ENCODE measurements at places on chromosomes 12 and 14. TPM values are rescaled to one million over a fixed set of nuclear protein-coding genes. Genes with fewer than 3 reads are reported as not detected.
A peak's percentile ranks its signal among the peaks of the same experiment; 100 is the strongest.

- no peak for DNase-seq
These were observed 5.2 kb upstream of the ACADS start for GRCh38 chr12:120720234-120720986.

The ART4 gene
- total RNA-seq, result 91.9 TPM

DNA sequence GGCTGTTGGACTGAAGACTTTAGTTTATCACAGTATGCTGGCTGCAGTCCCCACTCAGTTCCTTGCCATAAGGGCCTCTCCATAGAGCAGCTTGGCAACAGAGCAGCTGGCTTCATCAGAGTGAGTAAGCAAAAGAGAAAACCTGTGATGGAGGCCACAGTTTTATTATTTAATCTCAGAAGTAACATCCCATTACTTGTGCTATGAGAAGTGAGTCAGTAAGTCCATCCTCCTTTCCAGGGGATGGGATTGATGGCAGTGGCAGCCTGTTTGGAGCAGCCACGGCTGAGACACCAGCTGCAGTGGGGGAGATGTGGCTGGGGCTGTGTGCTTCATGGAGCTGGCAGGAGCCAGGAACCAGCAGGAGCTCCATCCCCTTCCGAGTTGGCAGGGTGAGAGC is 138.5 kb upstream of the SRRM4 start:
- DNase-seq, result no peak

- no peak for DNase-seq
These were observed 53.8 kb downstream of the TRIM9 start for GRCh38 chr14:51041108-51041531.

GRCh38 chr14:90274019-90274418 is 17.7 kb downstream of the PSMC1 start:
- DNase-seq, result no peak

The COX8C gene
- not detected for total RNA-seq

DNA sequence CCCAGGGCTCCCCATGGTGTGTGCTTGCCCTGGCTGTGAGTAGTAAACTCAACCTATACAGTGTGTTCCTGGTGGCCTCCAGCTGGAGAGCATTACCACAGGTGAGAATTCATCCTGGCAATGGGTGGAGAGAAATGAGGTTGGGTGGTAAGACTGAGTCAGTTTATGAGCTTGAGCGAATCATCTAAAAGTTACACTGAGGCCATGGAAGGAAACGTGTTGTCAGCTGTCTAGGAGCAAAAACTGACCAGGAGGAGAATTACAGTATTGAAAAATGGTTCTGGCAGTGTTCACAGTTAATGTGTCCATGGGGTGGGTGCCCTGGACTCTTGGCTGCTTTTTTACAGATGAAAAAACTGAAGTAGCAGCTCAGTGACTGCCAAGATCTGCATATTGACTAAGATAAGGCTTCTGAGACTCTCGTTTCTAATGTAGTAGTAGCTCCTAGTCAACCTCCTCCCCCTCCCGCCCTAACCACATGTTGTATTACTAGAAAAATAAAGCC is 202.0 kb upstream of the AMIGO2 start:
- no peak for DNase-seq

DNA sequence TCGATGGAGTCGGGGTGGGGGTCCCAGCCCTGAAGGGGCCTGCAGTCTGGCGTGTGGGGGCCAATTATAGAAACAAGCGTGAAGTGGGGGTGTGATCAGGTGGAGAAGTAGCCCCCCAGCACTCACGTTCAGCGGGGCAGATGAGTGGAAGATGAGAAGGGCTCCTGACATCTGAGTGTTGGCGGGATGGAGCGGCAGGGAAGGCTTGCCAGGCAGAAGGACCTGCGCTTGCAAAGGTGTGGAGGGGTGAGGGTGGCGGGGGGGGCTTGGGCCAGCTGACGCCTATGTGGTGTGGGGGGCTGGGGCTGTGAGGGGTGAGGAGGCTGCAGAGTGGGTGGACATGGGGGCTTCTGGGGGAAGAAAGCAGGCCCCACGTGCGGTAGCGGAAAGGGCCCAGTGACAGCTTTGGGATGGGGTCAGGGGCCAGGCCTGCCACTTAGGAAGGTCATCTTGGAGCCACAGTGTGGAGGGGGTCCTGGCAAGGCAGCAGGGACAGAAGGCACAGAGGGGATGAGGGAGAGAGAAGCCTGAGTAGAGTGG is 22.2 kb upstream of the BEGAIN start:
- no peak for DNase-seq

DNA sequence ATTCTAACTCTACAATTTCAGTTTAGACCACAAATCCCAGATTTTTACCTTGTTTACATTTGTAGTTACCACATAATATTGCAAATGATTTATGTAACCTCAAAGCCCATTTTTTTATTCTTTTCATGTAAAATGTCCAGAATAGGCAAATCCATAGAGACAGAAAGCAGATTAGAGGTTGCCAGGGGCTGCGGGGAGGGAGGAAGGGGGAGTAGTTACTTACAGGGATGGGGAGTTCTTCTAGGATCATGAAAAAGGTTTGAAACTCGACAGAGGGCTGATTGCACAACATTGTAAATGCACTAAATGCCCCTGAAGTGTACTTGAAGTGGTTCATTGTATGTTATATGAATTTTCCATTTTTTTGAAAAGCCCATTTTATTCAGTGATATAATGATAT is 66.5 kb downstream of the PPP2R5C start:
- DNase-seq, result no peak

DNA sequence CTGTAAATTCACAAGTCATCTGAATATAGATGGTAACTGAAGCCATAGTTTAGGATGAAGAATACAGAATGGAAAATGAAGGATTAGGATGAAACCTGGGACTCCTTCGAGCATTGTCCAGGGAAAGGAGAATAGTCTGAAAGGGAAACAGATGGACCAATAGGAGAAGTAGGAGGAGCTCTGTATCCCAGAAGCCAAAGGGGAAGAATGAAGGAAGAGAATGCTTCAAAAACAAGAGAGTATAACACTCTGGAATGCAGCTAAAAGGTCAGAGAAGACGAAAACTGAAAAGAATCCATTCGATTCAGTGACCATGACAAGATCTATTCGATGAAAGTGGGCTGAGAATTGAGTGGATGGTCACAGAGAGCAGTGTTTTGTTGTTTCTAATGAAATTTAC is 1.0 kb downstream of the GMFB start:
- DNase-seq, result peak; percentile 50

DNA sequence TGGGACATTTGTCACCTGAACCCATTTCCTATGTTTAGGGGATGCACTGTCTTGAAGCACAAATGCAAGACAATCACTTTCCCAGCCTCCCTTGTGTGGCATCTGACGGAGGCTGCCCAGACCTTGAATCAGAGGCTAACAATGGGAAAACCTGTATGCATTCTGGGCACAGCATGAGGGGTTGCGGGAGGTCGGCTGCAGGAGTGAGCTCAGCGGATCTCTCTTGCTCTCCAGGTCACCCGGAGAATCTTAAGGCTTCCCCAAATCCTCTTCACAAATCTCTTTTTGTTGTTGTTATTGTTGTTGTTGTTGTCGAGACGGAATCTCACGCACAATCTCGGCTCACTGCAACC is 15.3 kb downstream of the NFKBIA start:
- no peak for DNase-seq

GRCh38 chr14:69749956-69750355 is 17.0 kb upstream of the SRSF5 start:
- DNase-seq, result no peak

DNA sequence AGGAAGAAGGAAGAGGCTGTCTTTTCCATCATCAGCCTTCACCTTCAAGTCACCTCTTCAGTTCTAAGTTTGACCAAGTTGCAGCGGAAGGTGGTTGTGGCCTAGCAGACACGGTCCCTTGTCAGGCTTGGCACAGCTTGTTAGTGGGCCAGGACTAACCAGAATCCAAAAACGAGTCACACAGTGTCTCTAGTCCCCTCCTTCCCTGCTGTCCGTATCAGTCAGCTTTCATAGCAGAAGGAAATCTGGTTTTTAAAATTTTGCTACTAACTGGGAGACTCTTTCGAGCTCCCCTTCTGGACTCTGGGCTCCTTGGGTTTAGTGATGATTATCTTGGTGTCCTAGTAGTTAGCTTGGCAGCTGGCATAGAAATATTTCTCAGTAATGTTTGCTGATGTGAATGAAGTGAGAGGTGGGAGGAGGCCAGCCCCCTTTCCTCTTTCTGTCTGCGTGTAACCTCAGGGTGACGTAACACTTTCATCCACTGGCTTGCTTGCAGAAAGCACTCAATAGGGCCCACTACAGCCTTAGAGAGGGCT is 3.8 kb downstream of the ETV6 start:
- no peak for DNase-seq

DNA sequence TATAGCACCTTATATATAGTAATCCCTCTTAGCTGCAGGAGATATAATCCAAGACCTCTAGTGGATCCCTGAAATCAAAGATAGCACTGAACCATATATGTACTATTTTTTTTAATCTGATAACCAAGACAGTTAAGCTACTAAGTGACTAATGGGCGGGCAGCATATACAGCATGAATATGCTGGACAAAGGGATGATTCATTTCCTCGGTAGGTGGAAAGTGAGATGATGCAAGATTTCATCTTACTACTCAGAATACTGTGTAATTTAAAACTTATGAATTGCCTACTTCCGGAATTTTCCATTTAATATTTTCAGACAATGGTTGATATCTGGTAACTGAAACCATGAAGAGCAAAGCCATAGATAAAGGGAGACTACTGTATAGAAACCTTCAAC is 36.2 kb downstream of the PRMT8 start:
- DNase-seq, result peak; percentile 21

GRCh38 chr12:15682826-15683225 is 106.4 kb downstream of the EPS8 start:
- no peak for DNase-seq

The SLC24A4 gene
- under 0.01 TPM for total RNA-seq

The CAPZA3 gene
- total RNA-seq, result not detected

The NFATC4 gene
- total RNA-seq, result 1.0 TPM

GRCh38 chr14:88835661-88836060 is 11.2 kb downstream of the TTC8 start:
- no peak for DNase-seq

DNA sequence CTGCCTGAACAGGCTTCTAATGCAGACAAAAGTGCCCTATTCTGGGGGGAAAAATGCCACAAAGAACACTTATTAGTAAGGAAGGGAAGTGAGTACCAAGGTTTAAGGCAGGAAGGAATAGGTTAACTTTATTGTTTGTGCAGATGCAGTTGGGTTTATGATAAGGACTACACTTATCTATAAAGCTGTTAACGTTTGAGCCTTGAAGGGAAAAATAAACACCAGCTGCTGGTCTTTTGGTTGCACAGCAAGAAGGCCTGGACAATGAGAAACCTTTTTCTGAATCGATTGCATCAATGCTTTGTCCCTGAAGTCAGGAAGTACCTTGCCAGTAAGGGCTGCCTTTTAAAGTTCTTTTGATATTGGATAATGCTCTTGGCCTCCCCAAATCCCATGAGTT is 407.8 kb downstream of the ATP23 start:
- peak; percentile 32 for DNase-seq

Data from dermis microvascular lymphatic vessel endothelial cell (primary cell).